ENCODE measurements at places on chromosomes 3 and 15.

- DNase-seq = no peak
Observed at GRCh38 chr3:28980631-28981030, 300.2 kb upstream of the RBMS3 start.

DNA sequence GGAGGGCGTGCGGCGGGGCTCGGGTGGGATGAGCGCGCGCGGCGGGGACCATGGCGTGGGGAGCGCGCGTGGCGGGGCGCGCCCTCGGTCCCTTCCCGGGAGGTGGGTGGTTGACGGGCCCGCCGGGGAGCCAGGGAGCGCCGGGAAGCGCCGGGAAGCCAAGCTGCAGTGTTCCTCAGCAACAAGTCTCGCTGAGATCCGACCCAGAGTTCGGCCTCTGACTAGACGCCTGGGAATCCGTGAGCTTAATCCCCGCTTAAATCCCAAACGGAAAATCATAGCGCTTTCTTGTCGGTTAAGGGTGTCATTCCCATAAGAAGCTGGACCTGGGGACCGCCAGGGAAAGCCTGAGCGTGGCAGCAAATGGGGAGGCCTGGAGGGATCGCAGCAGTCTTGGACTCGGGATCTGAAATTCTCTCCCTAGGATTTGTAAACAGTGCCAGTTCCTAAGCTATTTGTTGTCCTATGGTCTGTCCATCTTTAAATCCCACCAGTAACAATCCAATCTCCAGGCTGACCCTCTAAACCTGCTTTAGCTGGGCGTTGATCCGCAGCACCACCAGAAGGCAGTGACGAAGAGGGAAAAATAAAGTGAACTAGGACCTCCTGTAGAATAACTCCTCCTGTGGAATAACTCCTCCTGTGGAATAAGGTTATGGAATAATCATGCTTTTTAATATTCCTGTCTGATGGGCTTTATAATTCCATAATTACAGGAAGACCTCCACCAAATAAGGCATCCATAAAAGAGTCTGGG lies 570 bp upstream of the NEDD4 start:
- peak; percentile 57 for DNase-seq

- DNase-seq = no peak
Observed at GRCh38 chr3:16883723-16884083, 1.1 kb upstream of the PLCL2 start.

DNA sequence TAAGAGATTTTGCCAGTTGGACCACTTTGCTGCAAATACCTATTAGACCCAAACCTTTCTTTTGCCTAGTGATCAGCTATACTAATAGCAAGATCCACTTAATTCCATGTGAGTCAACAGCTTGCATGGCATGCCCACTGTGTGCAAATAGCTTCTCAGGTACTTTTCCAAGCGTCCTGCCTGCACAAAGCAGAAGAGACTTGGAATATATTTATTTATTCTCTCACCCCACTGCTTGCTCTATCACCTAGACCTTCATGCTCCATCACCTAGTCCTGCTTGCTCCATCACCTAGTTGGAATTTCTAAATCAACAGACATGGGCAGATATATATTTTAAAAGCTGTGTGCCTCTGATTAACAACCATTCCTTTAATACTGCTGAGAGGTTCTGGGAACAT lies 47.6 kb downstream of the MBNL1 start:
- no peak for DNase-seq

DNA sequence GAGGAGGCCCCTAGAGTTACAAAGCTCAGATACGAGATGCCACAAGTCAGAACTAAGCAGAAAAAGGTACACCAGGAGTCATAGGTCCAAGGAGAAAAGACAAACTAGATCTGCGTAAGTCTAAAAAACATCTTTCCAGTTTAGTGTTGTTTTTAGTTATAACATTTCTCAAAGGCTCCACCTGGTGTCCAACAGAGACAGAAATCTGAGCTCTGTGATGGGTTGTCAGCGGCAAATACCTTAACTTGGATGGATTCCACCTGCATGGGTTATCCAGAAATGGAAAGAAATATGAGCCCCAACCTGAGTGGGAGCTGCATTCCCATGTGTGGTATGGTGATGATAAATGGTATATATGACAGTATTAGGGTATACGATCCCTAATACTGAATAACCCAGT lies 238.6 kb upstream of the CHRM5 start:
- DNase-seq = peak; percentile 3

Measured in NCI-H526 treated with DMSO at 0.1 percent for 48 hours (cell line).